Panc1 (cell line): ENCODE measurements at places on chromosomes 6 and 20.

DNA sequence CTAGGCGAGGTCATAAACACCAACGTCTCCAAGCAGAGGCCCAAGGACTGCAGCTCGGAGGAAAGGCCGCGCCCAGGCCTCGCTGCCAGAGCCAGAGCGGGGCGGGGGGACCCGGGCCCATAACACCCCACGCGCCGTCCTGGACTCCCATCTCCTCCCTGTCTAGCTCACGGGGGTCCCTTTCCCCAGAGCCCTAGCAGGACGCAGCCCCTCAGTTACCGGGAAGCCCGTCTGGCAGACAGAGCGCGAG lies 44.9 kb downstream of the MDFI start:
- no peak for DNase-seq

GRCh38 chr20:57473246-57474048 lies 51.5 kb downstream of the CTCFL start:
- DNase-seq, result no peak

- no peak for DNase-seq
Observed at GRCh38 chr6:27188061-27188884, 59.2 kb upstream of the PRSS16 start.

DNA sequence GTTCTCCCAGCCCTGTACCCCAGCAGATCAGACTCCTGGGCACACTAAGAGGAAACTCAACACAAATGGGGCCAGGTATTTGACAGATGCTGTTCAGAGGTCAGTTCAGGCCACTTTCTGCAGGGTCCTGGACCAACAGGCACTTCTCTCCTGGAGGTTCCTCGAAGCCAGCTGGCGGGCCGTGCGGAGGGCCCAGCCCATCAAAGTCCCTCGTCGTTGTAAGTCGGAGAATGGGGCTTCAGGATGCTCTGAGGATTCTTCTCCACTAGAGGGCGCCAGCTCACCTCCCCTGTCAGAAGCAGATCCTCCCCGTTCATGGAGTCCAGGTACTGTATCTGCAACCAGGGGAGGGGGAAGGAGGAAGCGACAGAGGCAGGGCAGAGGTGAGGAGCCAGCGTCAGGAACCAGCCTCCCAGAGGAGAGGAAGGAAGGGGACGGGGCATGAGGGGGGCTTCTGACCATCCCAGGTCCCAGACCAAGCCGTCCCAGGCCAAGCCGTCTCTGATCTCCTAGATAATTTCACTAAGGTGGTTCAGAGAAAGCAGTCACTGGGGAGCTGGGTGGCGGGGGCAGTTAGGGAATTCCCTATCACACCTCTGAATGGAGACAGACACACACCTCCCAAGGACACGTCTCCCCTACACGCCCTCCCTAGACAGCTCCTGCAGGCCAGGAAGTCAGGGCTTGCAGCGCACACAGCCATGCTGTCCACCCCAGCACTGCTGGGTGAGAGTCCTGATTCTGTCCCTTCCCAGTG lies 11.7 kb upstream of the FAM83C start:
- DNase-seq, result peak; percentile 91

GRCh38 chr6:130371921-130372420 lies 6.2 kb downstream of the TMEM200A start:
- no peak for DNase-seq

DNA sequence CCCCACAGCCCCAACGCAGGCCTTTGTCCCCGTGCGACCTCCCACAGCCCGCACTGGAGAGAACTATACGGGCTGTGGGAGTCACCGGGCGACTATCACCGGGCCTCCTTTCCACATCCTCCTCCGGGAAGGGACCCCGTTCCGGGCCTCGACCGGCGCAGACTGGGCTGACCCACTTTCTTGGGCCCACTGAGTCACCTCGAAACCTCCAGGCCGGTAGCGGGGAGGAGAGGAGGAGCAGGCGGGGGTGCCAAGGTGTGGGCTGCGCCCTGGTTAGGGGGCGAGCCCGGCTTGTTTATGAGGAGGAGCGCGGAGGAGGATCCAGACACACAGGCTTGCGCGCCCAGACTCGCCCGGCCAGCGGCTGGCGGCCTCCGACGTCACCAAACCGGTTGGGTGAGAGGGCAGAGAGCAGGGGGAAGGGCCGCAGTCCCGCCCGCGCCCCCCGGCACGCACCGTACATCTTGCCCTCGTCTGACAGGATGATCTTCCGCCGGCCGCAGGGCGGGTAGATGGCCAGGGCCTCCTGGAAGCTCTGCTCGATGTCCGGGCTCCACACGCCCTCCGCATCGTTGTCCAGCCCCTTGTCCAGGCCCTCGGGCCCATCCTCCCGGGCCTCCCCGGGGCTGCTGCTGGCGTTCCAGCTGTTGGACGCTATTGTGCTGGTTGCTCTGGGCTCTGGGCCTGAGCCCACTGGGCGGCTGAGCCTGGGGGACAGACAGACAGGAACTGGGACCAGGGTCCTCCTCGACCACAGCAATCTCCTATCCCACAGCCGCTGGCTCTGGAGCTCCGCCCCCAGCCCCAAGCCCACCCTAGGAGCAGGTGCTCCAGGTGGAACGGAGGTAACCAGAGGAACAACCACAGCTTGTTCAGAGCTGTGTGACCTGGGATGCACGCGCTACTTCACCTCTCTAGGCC lies 10.6 kb downstream of the TEAD3 start:
- no peak for DNase-seq
